ENCODE measurements at places on chromosomes 7 and 10.

- no peak for DNase-seq
These were observed 55.7 kb downstream of the RNF133 start for GRCh38 chr7:122643250-122643649.

GRCh38 chr7:19401461-19401860, 256.2 kb upstream of the FERD3L start:
- DNase-seq = no peak

- peak; percentile 23 for DNase-seq
These were observed 369.6 kb downstream of the AUTS2 start for GRCh38 chr7:69967689-69968450.

GRCh38 chr7:136405931-136406777, 429.0 kb upstream of the MTPN start:
- DNase-seq = peak; percentile 64

- DNase-seq = peak; percentile 80
These were observed 12.7 kb downstream of the LMTK2 start for GRCh38 chr7:98119256-98119918.
